Fibroblast of skin of back (primary cell): ENCODE measurements at places on chromosomes 3 and 15.

GRCh38 chr3:102485701-102486100 is 50.9 kb downstream of the ZPLD1 start:
- DNase-seq: no peak

GRCh38 chr3:12194669-12195161 is 36.0 kb upstream of the TIMP4 start:
- DNase-seq: peak; percentile 11

DNA sequence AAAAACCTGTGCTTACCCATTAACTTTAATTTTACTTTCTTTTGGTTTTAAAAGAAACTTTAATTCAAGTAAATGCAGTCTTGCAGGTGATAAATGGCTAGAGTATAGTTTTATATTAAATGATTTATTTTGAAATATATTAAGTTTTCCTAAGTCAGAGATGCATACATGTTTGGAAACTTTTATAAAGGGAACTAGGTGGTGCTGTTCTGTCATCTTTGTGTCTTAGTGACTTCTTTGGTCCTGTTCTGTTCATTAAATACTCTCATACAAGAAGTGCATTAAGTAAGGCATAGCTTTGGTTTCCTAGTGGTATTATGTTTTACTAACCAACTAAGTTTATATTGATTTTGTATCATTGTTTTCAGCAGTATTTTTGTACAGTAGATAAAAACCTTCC is 15.6 kb downstream of the CADM2 start:
- no peak for DNase-seq

GRCh38 chr3:4533489-4534443 is 40.6 kb downstream of the ITPR1 start:
- DNase-seq: peak; percentile 1

DNA sequence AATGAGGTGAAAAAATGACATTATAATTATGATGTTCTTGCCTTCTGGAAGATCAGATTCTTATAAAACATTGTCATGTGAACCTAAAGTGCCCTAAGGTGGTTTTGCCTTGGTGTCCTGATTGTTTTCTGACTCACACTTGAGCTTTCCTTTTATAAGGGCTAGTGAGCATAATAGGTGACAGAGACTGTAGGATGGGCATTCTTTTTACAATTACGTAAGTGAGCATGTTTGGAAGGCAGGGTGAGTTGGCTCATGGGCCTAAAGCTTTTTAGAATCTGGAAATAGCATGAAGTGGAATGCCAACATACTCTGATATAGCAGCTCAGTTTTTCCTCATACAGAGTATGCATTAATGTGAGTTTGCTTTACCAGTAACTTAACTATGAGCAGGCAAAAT is 41.2 kb downstream of the CRYBG3 start:
- no peak for DNase-seq

- peak; percentile 15 for DNase-seq
Measured at GRCh38 chr3:5239602-5240001, 52.1 kb downstream of the EDEM1 start.

DNA sequence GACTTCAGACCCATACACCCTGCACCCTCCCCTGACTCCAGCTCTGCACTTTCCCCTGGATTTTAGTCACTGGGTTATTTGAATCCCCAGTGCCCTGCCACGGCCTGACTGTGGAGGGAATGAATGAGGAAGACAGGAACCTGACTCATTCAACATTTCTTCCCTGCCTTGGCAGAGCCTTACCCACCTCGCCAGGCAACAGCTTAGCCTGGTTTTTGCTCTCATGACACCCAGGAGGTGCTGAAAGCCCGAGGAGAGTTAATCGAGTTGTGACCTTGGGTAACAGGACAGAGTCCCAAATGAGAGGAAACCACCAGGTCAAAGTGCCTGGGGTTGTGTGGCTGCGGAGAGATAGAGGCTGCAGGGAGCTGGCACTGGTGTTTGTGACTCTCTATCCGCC is 128.3 kb downstream of the SMAD6 start:
- peak; percentile 82 for DNase-seq

DNA sequence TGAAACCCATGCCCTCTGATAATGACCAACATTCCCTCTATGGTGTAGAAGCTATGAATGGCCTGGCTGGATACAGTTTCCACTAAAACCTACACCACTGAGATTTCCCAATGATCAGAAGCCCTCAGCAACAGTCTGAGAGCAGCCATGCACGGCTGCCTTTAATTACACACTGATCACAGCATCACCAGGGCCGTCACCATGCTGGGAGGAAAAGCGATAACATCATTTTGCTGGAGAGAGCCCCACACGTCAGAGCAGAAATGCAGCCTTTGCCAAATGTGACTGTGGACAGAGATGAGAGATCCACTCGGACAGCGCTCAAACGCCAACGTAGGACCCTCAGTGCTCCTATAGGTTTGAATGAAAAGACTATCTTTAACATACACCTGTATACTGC is 135.0 kb downstream of the XXYLT1 start:
- no peak for DNase-seq

DNA sequence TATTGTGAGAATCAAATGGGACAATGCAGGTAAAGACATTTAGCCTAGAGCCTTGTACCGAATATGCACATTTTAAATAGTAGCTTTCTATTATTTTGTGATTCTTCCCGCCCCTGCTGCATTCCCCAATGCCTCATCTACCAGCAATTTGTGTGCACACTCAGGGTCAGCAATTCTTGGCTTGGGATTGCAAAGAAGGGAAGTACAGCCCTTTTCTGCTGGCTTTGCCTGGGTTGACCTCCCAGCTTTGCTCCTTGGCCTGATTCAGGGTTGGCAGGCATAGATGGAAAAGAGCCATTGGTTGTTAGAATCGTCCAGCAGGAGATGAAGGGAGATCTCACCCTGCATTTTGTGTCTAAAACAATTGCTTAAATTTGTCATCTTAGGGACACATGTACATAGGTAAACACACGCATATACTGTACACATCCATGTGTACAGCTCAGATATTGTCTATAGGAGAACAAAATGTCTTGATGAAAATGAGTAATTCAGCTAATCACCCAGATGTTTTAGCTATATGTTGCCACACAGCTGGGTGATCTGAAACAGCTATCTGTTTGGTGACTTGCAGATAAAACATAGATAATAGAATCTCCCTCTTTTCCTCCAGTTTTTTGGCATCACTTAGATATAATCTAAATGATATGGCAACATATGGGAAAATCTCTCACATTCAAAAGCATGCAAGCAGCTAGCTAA is 340.9 kb upstream of the TBL1XR1 start:
- DNase-seq: peak; percentile 62

DNA sequence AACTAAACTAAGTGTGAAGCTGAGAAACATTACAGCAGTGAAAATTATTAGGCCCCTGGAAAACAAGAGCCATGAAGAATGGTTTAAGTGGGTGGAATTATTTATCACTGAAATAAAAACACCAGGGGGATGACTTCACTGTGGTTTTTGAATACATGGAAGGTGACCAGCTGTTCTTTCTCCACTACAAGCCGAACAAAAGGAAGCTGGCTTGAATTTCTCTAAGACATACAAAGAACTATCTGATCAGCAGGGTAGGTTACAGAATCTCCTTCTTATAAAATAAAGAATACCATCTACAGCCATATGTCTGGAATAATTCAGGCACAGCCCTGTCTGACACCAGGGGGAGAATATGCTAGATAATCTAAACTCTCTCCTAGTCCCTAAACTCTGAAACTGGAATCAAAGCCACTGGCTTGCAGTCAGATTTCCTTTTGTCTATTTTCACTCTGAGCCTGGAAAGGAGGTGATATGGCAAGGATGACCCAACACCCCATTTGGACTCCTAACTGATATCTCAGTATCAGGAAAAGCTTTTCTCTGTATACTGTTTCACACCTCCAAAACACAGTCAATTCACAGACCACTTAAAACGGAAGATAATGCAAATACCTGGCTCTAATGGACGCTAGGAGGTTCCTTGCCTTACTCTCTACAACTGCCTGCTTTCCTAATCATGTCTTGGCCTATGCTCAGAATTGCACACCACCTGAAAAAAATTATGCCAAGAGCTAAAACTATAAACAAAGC is 31.2 kb downstream of the SPATA12 start:
- no peak for DNase-seq

DNA sequence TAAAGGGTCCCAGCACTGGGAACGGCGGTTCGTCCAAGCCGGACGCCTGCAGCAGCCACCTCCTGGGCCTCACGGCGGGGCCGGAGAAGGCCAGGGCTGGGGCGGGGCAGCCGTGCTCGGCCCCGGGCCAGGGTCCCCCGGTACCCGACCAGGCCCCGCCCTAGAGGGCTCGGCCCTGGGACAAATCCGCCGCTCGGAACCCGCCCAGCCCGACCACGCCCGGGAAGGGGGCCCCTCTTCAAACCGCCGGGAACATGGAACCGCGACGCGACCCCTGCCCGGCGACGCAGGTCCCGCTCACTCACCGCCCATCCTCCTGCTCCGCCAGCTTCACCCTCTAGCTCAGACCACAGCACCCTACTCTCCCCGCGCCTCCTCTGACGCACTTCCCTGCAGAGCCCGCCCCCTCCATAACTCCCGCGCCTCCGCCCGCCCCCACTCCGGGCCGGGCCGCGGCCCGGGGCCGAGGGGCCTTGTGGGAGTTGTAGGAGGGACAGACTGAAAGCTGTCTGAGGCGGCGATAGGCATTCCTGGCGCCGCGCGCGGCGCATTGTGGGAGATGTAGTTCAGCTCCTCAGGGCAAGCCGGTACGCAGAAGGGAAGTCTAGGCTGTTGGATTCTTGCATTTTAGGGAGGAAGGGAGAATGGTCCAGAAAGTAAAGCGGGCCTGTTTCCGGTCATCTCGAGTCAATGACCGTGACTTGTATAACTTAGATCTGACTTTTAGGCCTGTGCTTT is at the start of gene CLDND1:
Gene CLDND1 (minus strand): TSS at position 359 of the 738 bp plus-strand sequence. CDS start 1,478 bp downstream, outside the sequence.
- peak; percentile 97 for DNase-seq

- DNase-seq: no peak
Measured at GRCh38 chr15:94403331-94403730, 172.0 kb downstream of the MCTP2 start.

GRCh38 chr15:66939451-66940023 is 125.9 kb upstream of the SMAD3 start:
- DNase-seq: no peak

DNA sequence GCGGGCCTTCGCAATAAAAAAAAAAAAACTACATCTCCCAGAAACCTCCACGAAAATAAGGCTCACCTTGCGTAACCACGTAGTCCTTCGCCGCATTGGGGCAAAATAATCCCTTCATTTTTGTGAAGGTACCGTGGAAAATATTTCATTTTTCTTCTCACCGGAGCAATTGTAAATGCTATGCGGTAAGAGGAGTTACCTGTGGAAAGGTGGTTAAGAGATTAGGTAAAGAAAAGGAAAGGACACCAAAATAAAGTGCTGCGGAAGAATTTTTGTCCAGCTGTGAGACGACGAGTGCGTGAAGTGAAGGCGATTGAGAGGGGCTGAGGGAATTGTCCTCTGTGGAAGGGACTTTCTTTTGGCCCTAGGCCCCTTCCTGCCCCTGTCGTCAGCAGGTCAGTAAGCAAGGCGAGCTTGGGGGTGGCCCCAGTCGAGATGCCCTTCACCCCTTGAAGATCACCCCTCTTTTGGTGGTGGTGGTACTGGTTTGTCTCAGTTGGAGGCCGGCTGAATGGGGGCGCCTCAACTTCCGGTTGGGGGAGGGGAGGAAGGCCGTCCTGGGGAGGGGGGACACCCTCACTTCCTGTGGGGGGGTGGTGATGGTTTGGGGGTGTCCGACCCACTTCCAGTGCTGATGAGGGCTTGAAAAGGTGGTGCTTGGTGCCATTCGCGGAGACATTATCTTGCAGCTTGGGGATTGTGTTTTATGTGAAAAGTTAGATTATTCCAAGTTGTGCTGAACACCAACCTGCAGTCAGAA is at the start of gene HMG20A:
Gene HMG20A (plus strand): TSS at position 279 of the 760 bp plus-strand sequence. CDS start 37,520 bp downstream, outside the sequence.
- peak; percentile 85 for DNase-seq

- no peak for DNase-seq
Measured at GRCh38 chr15:51935466-51936104, 36.0 kb downstream of the LEO1 start.

GRCh38 chr15:86136861-86137260 is 57.2 kb downstream of the AGBL1 start:
- DNase-seq: no peak

- no peak for DNase-seq
Measured at GRCh38 chr3:131812433-131812832, 222.4 kb downstream of the CPNE4 start.

GRCh38 chr15:67606742-67607141 is 64.2 kb downstream of the MAP2K5 start:
- no peak for DNase-seq

GRCh38 chr3:11672363-11672762 is 28.6 kb upstream of the VGLL4 start:
- DNase-seq: no peak

GRCh38 chr15:76078285-76078877 is 18.6 kb downstream of the TMEM266 start:
- no peak for DNase-seq

GRCh38 chr3:141237701-141238521 is 6.3 kb downstream of the PXYLP1 start:
- no peak for DNase-seq

- DNase-seq: peak; percentile 86
Measured at GRCh38 chr3:188179006-188179966, 25.3 kb downstream of the LPP start.

GRCh38 chr15:84034578-84035398 is 200.8 kb upstream of the GOLGA6L4 start:
- no peak for DNase-seq

DNA sequence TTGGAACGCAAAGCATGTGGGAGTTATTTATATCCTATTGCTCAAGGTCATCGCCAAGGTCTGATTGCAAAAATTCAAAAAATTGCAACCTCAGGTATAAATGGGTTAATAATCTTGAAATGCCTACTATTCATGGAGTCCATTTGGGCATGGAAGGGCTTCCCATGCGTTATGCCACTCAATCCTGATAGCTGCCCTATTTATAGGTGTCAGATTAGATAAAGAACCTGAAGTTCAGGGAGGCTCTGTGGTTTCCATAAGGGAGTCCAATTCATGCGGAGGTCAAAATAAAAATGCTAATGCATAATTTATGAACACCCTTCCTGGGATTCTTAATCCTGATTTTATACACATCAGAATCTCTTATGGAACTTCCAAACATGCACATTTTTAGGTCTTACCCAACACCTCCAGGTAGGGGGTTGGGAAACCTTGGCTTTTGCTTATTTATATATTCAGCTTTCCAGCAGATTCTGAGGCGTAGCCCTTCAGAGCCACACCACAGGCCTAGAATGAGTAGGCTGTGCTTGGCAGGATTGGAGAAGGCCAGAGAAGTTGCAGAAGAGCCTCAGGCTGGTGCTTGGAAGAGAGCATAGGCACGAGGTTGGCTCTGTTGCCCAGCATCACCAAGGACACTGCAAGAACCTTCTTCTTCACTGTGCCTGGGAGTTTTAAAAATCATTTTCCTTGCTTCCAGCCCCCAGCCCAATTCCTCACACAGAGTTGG is 324.4 kb upstream of the CFAP20DC start:
- no peak for DNase-seq

DNA sequence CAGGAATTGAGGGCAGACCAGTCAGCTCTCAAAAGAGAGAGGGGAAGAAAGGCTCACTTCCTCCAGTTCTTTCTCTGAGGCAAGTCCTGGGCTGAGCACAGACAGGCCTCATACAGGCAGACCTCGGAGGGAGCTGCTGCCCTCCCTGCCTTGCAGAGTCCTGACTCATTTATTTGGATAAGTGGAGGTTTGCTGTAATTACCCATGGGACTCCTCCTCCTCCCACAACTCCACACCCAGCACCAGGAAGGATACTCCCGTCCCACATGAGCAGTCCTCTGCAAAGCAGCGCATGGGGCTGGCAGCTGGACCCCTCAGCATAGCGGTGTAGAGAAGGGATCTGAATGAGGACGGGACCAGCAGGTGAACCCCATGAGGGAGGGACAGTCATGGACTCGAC is 13.4 kb upstream of the SCN10A start:
- DNase-seq: peak; percentile 94
